ENCODE measurements at places on chromosomes 4 and X.

DNA sequence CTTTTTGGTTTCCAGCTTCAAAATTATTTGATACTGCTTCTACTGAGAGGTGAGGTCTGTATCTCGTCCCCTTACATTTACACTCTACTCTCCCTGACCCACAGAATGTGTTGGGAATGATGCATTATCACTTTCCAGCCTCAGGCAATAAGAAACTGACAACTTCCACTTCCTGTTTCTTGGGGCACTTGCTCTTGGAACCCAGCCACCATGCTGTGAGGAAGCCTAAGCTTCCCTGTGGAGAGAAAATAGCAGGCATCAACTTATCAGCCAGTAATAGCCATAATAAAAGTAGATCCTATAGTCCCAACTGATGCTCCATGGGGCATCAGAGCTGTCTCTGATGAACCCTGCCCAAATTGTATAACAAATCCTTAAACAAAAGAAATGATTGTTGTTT, 32.6 kb downstream of the RELL1 start:
- DNase-seq, result no peak

GRCh38 chr4:123350726-123351125, 45.9 kb upstream of the SPRY1 start:
- DNase-seq, result no peak

DNA sequence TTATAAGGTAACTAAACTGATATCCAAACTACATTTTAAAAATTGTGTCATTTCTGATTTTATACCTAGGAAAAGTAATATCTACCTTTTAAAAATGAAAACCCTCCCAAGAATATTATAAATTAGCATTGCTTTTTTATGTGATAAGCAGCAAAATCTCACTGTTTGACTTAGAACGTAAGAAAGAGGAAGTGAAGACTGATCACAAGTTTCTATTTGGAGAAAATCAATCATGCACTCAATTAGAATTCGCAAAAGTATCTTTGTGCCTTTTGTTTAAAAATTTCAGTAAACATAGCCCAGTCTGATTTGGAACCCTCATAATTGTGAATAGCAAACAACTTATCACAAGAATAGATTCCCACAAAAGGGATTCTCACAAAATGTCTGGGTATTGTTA, 142.7 kb downstream of the TENM3 start:
- DNase-seq, result no peak

GRCh38 chr4:152938237-152938947, 2.3 kb downstream of the FHDC1 start:
- no peak for DNase-seq

- no peak for DNase-seq
Measured at GRCh38 chrX:21741364-21741763, 16.6 kb downstream of the SMPX start.

GRCh38 chr4:98352940-98353339, 91.8 kb downstream of the RAP1GDS1 start:
- no peak for DNase-seq

- no peak for DNase-seq
Measured at GRCh38 chr4:95510145-95510544, 38.6 kb downstream of the UNC5C start.

- no peak for DNase-seq
Measured at GRCh38 chrX:147853701-147854100, 58.0 kb upstream of the FMR1 start.

DNA sequence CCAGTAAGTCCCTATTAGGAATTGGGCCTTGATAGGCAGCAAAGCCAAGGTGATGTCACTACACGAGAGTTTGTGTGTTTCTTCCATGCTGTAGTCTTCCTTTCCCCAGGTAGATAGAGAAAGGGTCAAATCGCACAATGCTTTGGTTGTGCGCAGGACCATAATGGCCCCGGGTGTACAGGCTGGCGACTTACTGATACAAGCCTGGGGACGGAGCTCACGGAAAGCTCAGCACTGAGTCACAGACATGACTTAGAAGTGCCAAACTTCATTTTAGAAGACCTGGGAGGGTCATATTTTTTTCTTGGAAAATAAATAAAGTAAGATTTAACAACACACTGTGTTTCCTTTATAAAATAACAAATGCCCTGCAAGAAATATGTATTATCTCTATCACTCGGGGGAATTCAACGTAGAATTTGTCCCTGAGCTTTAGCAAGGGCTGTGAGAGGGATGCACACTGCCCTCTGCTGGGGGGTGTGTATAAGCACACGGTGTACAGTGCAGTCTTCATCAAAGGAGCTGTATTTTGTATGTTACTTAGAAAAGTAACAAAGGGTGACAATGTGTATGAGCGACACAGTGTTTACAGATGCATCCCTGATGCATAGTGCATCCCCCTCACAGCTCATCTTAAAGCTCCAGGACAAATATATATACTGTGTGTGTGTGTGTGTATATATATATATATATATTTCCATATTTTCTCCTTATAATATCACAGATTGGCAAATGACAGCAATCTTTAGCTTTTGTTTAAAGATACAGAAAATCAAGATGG, 254.5 kb upstream of the VEGFC start:
- peak; percentile 25 for DNase-seq
